ENCODE measurements at places on chromosomes 2 and 18.

DNA sequence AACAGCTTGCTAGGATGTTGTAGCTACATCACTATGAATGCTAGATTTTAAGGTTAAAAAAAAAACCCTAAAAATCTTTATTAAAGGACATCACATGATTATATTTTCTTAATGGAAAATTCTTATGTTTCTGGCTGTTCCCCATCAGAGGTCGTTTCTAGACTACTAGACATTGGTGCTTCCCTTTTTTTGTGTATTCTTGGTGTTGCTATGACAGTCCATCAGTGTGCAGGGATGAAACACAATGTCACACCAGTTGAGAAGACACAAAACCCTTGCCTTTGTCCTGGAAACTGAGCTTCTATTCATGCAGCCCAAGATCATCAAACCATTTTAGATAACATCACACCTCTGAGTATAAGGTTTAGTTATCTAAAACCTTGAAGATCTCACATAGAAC is 19.9 kb upstream of the TMEM131 start:
- no peak for DNase-seq

DNA sequence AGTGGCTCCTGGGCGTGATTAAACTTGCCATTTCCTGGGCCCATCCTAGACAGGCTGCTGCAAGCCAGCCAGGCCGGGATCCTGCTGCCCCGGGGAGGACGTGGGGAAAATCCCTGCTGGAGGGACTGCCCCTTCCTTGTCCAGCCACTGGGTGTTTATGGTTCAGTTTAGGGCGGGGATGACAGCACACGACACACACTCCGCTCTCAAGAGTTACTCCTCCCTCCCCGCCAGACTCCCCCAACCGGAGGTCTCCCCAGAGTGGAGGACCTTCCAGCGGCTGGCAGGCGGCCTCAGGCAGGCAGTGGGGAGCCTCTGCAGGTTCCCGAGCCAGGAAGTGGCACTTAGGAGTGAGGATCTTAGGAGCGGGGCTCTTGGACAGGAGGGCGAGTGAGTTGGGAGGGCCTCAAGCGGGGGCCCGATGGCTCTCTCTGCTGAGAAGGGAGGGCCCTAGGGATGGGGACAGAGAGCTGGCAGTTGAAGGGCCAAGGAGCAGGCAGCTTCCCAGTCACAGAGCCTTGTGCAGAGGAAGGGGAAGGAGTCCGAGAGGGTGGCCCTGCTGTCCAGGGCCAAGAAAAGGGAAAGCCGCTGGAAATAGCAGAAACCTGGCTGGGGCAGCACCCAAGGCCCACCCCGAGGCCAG is 5.7 kb upstream of the GPR35 start:
- no peak for DNase-seq

- DNase-seq: no peak
These were observed 390.2 kb upstream of the SETBP1 start for GRCh38 chr18:44290366-44290977.

- no peak for DNase-seq
These were observed 558.2 kb upstream of the PKDCC start for GRCh38 chr2:41489638-41490037.

GRCh38 chr2:75311521-75311920 is 112.2 kb upstream of the TACR1 start:
- no peak for DNase-seq

- DNase-seq: no peak
These were observed 34.0 kb downstream of the ST6GAL2 start for GRCh38 chr2:106851881-106852501.

Data from NCI-H1092 treated with DMSO at 0.1 percent for 48 hours (cell line).